ENCODE measurements at places on chromosomes 16 and 17.

GRCh38 chr17:10127819-10128425 is 70.5 kb downstream of the GAS7 start:
- DNase-seq: no peak

DNA sequence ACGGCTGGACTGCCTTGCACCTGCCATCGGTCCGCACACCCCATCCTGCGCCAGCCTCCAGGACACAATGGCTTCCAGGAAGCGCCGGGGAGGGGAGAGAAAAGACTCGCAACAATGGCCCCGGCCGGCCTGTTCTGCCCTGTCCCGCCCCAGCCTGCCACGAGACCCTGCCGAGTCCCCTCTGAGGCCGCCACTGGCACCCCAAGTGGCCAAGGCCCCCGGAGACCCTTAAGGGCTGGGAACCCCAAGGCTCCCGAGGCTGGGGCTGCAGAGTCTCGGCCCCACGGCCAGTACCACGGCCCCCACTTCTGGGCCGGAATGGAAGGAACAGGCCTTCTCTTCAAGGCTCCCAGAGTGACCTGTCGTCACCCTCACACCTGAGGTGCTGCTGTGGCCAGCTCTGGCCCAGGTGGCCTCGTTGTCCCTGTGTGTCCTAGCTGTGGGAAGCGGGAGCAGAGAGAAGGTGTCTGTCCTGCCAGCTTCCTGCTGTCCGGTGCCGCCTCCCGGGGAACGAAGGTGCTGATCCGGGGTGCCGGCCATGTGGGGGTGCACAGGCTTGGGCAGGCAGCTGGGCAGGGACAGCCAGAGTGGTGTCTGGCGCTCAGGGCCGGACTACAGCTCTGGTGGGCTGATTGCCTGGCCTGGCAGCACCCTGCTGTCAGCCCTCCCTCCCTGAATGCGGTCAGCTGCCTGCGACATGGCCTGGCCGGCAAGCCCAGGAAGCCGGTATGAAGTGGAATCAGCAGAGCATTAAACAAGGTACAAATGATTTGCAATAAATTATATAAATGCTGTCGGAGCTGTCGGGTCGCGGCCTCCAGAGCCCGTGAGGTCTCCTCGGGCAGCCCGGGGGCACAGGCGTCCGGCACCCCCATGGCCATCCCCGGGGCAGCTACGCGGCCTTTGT is 8.2 kb upstream of the CACNA1H start:
- no peak for DNase-seq

GRCh38 chr17:62388856-62389255 is 8.5 kb downstream of the EFCAB3 start:
- DNase-seq: no peak

DNA sequence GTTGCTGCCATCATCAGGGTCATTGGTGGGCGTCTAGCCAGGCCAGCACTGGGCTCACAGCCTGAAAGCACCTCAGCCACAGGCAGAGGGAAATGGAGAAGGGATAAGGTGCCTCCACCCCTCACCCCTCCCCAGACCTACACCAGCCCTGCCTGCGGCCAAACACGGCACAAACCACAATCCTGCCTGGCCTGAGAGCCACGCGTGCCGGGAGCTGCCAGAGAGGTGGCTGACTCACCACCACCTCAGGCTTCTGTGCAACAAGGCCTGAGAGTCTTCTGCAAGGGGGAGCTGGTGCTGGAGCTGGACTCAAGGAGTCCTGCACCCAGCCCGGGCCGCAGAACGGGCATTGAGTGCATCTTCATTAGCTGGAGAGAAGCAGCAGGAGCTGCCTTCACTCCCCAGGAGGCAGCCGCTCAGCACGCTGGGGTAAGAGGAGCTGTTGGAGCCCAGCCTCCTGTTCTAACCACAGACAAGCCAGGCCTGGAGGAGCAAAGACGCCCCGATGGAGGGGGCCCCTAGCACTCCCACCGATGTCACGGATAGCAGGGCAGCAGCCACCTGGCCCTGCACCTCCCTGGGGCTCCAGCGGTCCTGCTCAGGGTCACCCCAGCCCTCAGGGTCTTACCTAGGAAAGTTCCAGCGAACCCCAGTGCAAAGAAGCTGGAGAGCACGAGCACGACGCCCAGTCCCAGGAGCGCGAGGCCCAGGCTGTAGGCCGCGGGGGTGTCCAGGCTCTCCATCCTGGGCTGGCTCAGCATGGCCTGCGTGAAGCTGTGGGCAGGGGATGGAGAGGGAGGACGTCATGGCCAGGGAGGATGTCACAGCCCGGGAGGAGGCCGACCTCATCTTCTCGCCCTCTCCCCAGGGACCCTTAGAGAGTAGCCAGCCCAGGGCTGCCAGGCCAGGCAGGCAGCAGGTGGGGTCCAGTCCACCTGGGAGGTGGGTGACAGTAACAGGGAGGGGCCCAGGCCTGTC is 16.0 kb upstream of the RASD1 start:
- DNase-seq: no peak

DNA sequence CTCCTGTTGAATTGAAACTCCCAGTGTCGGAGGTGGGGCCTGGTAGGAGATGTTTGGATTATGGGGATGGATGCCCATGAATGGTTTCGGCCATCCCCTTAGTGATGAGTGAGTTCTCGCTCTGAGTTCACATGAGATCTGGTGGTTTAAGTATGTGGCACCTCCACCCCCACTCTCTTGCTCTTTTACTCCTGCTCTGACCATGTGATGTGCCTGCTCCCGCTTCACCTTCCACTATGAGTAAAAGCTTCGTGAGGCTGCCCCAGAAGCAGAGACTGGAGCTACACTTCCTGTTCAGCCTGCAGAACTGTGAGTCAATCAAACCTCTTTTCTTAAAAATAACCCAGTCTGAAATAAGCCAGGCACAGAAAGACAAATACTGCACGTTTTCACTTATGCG is 512.4 kb downstream of the HS3ST4 start:
- no peak for DNase-seq

DNA sequence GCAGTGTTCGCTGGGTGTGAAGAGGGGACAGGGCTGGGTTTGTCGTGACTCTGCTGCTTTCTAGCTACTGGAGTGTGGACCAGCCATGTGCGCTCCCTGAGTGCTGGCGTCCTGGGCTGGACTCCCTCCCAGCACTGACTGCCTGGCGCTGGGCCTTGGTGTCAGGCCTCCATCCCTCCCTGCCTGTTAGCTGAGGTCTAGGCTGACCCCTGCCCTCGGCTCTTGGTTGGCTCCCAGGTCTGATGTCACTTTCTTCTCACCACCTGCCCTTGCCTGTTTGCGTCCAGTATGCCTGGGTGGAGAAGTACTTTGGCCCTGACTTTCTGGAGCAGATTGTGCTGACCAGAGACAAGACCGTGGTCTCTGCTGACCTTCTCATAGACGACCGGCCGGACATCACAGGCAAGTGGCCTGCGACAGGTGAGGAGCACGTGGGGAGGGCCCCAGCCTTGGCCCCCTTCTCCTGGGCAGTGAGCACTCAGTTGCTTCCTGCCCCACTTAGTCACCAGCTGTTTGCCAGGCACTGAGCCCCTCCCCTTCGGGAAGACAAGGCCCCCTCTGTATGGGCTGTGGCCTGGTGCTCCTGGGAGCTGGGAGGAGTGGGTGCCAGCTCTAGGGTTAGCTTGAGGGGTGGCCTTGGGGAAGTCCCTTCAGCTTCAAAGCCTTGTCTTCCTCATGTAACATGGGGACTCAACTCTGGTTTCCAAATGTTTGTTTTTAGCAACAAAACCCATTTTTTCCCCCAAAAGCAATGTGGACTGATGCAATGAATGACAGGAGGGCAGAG is 41.5 kb downstream of the NT5M start:
- no peak for DNase-seq

DNA sequence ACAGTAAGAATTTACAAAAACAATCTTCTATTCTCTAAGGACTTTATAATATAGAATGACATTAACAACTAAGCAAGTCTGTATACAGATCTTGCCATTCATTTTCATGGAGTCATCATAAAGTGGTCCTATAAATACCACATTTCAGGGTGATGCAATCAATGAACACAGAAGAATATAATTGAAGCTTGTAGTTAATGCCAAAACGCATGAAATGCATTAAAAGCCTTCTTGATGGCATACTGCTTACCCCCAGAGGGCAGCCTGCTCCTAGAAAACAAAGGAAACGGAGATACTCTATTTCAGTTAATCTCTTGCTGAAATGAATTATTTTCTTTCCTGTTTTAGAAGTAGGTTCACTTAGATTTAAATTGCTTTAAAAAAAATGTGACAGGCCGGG is 45.2 kb upstream of the STAC2 start:
- no peak for DNase-seq

DNA sequence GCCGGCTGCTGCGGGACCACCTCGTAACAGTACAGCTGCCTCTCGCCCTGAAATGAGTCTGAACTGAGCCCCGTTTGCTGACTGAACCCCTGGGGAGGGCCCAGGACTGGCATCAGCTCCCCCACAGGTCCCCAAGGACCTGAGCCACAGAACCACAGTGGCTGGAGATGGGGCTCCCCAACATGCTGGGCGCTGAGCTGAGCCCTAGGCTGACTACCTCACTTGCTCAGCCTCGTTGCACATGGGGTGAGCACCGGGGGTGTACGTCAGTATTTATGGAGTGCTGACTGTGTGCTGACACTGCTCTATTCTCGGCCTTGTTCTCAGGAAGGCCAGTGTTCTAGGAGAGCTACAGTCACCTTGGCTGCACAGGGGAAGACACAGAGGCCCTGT is 6.6 kb upstream of the VASN start:
- DNase-seq: no peak

DNA sequence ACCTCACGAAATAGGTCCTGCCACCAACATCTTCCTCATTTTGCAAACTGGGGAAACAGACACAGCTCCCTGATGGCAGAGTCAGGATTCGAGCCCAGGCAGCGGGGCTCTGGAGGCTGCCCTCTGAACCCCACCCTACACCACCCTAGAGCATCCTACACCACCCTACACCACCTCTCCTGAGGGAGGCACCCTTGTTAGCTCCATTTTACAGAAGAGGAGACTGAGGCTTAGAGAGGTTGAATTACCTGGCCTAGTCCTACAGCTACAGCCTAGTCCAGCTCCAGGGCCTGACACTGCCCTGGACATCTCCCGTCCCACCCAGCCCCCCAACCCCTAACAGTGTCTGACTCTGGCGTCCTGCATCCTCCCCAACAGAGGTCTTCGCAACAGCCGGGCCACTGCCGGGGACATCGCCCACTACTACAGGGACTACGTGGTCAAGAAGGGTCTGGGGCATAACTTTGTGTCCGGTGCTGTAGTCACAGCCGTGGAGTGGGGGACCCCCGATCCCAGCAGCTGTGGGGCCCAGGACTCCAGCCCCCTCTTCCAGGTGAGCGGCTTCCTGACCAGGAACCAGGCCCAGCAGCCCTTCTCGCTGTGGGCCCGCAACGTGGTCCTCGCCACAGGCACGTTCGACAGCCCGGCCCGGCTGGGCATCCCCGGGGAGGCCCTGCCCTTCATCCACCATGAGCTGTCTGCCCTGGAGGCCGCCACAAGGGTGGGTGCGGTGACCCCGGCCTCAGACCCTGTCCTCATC is 3.2 kb upstream of the NECAB2 start:
- no peak for DNase-seq

DNA sequence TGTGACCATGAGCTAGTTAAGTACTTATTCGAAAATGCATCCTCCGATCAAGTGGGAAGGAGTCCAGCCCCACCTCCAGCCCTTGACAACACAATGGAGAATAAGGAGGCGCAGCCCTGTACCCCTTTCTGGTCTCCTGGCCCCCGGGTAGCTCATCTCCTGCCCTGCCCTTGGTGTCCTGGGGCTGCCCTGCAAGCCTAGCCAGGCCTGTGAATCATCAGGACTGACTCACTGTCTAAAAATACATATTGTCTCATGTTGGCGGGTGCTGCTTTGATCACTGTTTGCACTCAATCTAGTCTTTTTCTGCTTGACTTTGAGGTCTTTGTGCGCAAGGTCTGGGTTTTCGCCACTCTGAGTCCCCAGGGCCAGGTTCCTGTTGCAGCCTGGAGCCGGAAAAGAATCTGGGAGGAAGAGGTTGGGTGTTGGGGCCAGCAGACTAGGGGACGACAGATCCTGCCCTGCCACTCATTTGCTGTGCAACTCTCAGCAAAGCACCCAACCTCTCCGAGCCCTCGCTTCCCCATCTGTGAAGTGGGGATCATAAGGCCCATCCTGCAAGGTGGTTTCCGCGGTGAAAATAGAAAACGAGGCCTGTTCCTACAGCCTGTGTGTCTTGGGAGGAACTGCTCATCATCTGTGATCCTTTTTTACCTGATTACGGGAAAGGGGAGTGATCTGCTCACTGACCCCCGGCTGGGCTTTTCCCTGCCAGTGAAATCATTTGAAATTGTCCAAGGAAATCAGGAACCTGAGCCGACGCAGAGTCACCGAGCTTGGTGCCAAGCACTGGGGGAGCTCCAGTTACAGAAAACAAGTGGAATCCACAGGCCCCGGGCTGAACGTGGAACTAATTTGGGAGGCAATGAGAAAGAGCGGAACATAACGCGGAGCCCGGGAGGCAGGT is 230.4 kb downstream of the PARN start:
- no peak for DNase-seq

GRCh38 chr16:1018447-1019198 is 37.1 kb downstream of the SOX8 start:
- no peak for DNase-seq

DNA sequence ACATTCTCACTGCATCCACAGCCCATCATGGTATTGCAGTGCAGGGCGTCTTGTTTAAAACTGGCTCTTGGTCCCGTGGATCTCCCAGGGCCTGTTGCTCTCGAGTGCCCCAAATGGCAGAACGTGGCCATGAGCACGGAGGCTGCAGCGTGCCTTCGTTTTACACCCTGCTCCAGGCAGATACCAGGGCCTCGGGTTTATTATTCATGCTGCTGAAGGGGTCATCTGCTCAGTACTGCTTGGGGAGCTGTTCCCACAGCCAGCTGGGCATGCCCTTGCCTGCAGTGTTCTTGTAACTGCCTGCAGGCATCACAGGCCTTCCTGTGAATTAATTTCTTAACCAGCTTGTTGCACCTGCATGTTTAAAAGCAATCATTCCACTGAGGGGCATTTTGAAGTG is 129.7 kb upstream of the CHMP6 start:
- no peak for DNase-seq

DNA sequence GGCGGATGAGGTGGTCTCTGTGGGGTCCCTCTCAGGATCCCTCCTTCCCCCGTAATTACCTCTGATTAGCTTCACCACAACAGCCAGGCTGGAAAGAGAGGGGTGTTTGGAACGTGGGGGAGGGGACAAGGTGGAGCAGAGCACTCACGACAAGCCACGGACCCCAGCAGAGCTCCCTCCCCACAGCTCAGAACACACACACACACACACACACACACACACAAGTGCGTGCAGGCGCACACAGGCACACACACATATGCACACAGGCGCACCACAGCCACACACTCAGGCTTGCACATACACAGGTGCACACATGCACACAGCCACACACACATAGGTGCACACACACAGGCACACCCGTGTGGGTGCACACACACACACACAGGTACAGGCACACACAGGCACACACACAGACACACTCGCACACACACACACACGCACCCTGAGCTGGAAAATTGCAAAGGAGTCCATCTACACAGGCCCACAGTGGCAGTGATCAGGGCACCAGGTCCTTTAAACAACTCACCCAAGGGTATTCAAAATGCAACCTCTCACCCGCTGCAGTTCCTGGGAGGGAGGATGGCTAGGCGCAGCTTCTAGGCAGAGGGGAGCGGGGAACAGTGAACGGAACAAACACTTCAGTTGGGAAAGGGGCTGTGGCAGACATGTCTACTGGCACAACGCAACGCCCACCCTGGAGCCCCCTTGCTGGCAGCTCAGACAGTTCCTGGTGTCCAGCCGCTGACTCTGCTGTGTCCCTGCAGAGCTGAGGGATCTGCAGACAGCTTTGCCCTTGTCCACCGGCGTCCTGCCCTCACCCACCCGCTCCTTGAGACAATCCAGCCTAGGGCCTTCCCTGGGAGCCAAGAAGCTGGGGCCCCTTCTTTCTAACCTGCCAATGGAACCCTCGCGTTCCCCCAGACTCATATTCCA is 59.9 kb upstream of the DLX4 start:
- no peak for DNase-seq
